ENCODE measurements at places on chromosomes 7 and 10. TPM values are rescaled to one million over a fixed set of nuclear protein-coding genes. Genes with fewer than 3 reads are reported as not detected.

The SORBS1 gene
- 17.6 TPM for total RNA-seq

The MSMB gene
- not detected for total RNA-seq

The CTAGE6 gene
- not detected for total RNA-seq

The GLI3 gene
- total RNA-seq: 8.0 TPM

- DNase-seq: no peak
These were observed 131.1 kb upstream of the TBX20 start for GRCh38 chr7:35384761-35385700.

DNA sequence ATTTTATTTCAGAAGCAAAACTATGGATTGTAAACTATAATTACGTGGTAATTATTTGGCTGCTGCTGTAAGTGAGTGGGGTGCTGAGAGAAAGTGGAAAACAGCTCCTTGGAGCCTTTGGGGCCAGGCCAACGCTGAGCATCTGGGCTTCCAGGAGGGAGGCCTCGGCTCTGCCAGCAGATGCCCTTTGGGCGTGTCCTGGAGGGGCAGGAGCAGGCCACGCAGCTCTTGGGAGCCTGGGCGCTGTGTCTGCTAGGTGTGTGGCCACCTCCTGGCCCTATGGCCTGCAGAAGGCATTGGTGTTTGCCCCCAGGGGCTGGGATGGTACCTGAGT, 423.3 kb downstream of the GLRX3 start:
- DNase-seq: no peak

- no peak for DNase-seq
These were observed 38.0 kb downstream of the POLR1F start for GRCh38 chr7:19670806-19671205.

- DNase-seq: peak; percentile 27
These were observed 919 bp downstream of the SLC29A4 start for GRCh38 chr7:5283421-5284303.

DNA sequence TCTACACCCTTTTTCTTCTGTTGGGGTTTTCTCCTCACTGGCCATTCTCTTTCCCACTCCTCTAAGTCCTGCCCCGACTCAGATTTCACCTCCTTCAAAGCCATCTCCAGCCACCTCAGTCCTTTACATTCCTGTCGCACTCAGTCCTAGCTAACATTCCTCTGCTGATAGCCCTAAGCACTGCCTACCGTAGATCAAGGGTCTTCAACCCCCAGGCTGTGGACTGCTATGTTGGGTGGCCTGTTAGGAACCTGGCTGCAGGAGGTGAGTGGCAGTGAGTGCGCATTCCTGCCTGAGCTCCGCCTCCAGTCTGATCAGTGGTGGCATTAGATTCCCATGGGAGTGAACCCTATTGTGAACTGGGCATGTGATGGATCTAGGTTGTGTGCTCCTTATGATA, 11.2 kb downstream of the PFKFB3 start:
- no peak for DNase-seq

DNA sequence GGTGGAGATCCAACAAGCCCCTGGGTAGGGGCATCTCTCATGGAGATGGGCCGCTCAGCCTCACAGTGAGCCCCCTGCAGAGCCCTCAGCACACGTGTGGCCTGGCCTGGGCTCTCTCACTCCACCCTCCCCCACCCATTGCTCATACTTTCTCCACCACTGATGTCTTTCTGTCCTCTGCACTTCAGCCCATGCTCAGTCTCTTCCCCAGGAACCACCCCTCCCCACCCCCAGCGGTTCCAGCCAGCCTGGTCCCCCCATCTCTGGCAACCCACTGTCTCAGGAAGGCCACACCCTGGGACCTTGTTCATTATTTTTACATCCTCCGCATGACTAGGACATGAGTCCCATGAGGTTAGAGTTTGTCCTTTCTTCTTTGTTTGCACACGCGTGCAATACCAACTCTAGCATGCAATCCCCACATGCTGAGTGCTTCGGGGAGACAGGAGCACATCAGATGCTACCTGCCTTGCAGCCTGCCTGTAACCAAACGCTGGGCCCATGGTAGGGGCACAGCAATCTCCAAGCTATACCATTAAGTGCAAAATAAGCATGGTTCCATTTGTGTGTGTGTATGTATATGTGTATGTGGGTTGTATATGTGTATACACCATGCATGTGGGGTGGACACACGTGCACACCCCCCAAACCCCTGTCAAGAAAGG, 408.4 kb upstream of the FOXK1 start:
- DNase-seq: no peak

DNA sequence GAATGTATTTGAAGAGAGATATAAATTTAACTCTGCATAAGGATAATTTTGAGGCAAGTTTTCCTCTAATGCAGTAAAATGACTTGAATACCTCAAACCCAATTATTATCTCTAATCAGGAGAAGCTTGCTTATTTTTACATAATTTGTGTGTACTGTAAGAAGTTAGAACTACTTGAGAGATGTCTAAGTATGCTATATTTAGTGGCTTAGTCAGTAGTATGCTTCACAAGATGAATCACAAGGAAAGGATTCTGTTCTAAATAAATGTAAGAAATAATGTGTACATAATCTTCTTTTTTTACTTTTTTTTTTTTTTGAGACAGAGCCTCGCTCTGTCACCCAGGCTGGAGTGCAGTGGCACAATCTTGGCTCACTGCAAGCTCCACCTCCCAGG, 13.7 kb downstream of the PHTF2 start:
- no peak for DNase-seq

All from colonic mucosa (tissue), 4 donors.